Progenitor cell of endocrine pancreas (in vitro differentiated cells): ENCODE measurements at places on chromosomes 3 and 15. TPM values are rescaled to one million over a fixed set of nuclear protein-coding genes. Genes with fewer than 3 reads are reported as not detected.
A peak's percentile ranks its signal among the peaks of the same experiment; 100 is the strongest.

The SH2D7 gene
- not detected in 2 replicates for total RNA-seq

The NME9 gene
- 2.3 and 2.4 TPM in 2 replicates for total RNA-seq

DNA sequence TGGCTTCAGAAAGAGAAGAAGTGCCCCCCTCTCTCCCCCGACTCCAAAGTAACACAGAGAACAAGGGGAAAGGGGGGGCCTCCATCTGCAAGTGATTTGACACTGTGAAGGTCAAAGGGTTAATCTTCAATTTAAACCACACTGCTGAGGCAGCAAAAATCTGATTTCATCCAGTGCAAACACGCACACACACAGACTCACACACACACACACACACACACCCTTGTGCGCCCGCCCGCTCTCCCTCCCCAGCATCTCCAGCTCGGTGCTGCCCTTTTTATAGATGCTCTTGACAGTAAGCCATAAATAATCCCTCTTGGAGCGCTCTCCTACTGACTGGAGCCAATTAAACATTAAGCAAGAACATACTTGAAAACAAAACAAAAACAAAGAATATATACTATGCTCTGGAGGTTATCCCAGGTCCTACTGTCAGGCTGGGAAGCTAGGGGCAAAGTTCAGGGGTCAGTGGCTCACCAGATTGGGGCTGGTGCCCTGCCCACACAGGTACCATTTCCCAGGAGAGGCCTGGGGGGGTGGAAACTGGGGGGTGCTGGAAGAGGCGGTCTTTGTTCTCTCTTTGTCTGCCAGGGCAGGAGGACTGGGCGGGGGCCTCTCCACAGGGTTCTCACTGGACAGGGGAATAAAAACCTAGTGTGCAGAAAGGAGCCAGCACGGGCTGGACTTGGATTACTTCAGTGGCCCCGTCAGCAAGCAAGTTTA, 16.3 kb downstream of the BMF start:
- DNase-seq, result no peak

DNA sequence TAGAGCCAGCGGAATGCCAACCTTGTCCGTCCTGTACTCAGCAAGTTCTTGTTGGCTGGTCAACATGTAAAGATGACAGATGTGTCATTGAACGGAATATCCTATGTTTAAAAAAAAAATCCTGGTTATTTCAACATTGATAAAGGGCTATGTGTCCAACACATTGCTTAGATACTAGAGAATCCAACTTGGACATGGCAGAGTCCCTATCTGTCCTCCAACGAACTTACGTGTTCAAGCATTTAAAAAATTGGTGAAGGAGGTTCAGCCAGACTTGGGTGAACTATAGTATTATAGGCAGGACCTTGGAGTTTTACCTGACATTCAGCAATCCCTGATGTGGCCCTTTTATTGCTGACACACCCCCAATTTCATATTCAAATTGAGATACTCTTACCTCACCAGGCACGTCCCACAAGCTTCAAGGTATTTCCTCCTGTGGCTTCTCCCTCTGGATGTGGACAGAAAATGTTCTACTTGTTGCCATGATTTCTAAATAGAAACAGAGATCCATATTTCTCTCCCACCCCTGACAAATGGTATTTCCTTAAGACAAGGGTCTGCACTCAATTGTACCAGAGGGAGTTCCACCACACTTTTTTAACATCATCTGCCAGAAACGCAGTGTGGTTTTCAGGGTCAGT, 207.7 kb upstream of the TPM1 start:
- DNase-seq, result no peak

DNA sequence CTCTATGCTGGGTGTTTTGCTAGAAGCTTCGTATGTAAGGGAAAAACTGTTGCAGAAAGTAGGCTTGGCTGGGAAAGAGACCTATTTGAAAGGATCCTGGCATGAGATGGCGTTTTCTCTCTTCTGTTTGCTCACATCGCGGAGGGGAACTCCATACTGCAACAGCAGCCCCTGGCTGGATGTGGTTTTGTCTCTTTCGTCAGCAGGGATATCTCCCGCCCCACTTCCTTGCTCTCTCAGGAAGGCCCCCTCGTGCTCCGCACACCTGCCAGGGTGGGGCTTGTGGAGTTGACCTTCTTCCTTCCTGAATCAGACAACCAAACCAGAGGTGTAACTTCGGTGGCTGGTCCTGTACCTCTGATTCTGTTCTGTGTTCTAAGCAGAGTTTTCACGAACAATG, 26.4 kb upstream of the MYZAP start:
- DNase-seq, result no peak

- DNase-seq, result no peak
These were observed 256.5 kb downstream of the MEIS2 start for GRCh38 chr15:36843822-36844221.

GRCh38 chr3:158668506-158668905, 3.9 kb downstream of the LXN start:
- no peak for DNase-seq

GRCh38 chr3:146403792-146404191, 65.6 kb downstream of the PLSCR2 start:
- no peak for DNase-seq

DNA sequence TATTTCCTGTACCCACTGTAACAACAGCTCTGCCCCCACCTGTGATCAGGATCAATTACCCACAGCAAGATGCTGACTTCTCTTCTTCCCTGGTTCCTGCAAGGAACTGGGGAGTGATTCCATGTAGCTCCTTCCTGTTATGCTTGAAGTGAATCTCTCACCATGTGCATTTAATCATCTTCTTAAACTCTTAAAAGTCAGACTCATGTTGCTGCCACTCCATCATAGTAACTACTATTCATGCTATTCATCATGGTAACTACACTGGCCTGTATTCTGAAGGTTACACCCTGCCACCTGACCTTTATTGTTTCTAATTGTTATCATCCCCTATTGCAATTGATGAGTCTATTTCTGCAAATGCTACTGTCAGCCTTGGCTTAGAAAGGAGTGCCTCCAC, 89.5 kb downstream of the SUCNR1 start:
- no peak for DNase-seq

DNA sequence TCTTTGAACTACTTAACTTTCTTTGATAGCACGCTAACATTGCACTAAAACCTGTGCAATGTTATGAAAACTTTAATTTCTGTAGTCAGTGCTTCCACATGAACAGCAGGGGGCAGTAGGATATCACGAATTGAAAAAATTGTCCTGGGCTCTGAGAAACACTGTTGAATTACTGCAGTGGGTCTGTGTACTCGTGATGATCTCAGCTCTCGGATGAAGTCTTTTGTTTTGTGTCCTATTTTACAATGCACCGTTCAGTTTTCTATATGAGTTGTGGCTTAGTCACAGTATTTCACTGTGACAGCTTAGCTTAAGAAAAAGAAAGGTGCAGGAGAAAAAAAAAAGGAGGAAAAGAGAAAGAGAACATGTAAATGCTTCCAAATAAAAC, 141.3 kb upstream of the CCDC54 start:
- peak; percentile 20 for DNase-seq

- DNase-seq, result no peak
These were observed 88.3 kb downstream of the ARIH1 start for GRCh38 chr15:72562386-72562785.

DNA sequence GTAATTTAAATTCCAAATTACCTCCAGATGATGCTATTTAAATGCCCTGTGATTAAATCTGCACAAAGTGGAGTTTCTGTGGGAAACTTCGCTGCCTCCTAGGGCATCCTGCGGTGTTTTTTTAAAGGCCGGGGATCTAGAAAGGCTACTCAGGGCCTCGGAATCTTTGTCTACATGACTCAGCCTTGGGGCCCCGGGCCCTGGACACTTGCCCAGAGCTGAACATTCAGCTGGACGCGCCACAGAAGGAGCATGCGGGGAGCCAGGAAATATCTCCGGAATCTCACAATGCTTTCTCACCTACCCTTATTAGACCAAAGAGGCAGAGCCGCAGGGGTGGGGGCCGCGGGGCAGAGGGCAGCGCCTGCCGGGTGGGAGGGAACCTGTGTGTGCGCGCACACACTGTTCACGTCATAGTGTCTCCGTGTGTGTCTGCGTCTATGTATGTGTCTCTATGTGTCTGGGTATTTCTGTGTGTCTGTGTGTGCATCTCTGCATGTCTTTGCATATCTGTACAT, 145.5 kb upstream of the TPM1 start:
- no peak for DNase-seq

GRCh38 chr15:65638681-65639089, 16.9 kb downstream of the SLC24A1 start:
- no peak for DNase-seq

- DNase-seq, result no peak
These were observed 20.1 kb upstream of the PPIB start for GRCh38 chr15:64182859-64183370.

The DVL3 gene
- 112 and 118 TPM in 2 replicates for total RNA-seq

DNA sequence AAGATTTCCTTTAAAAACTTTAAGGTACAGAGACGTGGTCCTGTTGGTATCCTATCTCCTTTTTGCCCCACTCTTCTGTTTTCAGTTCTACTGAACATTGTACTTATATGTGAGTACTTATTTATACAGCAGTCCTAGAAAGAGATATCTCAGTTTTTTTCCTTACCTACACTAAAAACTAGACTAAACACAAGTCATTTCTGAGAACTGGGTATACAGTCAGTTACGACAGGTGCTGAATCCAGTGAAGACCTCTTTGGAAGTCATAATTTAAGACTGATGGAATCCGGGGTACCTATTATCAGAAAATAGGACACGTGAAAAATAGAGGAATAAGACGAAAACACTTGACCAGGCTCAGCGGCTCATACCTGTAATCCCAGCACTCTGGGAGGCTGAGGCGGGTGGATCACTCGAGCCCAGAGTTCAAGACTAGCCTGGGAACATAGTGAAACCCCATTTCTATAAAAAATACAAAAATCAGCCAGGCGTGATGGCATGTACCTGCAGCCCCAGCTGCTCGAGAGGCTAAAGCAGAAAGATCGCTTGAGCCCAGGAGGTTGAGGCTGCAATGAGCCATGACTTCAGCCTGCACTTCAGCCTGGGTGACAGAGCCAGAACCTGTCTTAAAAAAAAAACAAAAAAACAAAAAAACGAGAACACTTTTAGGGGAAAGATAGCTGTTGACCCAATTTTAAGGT, 76.3 kb downstream of the KLHL25 start:
- no peak for DNase-seq

The CDC25A gene
- total RNA-seq, result 20.5 and 24.5 TPM in 2 replicates

GRCh38 chr3:13541691-13542090, 7.2 kb upstream of the FBLN2 start:
- DNase-seq, result no peak

DNA sequence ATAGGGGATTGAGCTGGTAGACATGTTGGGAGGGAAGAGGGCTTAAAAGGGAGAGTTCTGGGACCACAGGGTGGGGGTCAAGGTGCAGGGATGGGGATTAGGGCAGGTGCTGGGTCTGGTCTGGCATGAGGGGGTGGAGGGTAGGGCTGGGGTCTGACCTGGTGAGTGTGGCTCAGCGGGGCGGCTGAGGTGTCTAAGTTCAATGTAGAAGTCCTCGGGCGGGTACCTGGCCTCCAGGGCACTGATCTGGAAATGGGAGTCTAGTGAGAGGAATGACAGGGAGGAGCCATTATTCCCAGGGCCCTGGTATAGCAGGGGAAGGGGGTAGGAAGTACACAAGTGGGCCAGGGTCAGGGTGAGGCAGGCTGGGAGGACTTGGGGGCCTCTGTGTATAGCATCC, 39.6 kb downstream of the RAB11A start:
- DNase-seq, result no peak

DNA sequence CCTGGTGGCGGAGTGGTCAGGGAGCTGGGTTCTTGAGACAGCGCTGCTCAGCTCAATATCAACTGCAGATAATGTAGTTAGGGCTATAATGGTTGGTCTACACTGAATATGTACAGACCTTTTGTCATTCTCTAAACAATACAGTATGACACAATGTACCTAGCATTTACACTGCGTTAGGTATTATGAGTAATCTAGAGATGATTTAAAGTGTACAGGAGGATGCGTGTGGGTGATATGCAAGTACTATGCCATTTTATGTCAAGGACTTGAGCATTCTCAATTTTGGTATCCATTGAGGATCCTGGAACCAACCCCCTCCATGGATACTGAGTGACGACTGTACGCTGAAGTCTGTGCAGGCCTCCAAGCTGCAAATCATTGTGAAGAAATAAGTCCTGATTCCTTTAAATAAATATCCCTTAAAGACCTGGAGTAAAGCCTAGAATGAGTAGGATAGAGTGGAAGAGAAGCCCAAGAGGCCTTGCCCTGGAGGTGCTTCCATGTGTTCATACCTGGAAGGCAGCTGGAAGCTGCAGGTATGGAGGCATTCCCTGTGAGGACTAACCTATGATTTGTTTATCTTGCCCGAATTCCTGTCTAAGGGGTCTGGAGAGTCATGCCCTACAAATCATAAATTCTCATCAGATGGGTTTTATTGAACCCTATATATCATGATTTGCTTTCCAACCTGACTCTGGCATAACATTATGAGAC, 15.7 kb upstream of the RTP1 start:
- DNase-seq, result no peak

DNA sequence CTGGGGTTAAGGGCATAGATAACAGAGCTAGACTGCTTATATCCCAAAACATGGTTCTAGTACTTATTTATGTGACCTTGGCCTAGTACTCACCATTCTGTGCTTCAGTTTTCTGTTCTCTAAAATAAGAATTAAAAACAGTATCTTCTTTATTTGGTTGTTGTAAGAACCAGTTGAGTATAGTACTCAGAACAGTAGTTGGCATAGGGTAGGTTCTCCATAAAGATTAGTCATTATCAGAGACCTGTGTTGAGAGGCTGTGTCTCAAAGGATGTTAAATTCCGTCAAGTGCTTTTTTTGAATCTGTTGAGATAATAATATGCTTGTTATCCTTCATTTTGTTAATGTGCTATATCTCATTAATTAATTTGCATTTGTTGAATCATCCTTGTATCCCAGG, 47.4 kb upstream of the OSTN start:
- no peak for DNase-seq

DNA sequence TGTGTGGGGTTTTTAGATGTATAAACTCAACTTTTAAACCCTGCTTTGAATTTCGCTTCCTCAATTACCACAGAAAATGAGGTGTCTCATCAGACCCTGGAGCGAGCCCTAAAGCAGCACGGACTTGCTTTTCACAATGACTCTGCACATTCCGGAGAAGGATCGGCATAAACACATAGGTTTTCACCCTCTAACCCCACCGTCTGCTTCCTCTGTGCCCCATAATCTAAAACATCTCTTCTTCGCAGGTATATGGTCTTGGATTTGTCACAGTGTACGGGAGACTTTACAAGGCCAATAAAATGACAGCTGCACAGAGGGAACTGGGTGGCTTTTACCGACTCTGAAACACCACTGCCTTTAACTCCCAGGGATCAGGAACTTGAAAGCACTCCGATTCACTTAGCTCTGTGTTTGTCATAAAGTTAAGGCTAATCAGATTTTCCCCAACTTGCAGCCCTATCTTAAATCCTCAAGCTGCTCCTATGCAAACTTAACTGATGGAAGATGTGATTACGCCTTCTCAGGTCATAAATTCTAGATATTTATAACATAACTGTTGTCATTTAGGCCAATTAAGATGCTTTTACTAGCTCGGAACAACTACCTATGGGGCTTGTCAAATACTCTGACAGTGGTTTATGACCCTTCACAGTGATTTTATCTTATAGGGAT, 133.4 kb upstream of the WNT5A start:
- DNase-seq, result no peak

The SPTSSB gene
- 28.0 and 30.1 TPM in 2 replicates for total RNA-seq

GRCh38 chr15:99911816-99912215, 178.6 kb upstream of the LYSMD4 start:
- no peak for DNase-seq
